Mesothelial cell of epicardium (in vitro differentiated cells): ENCODE measurements at places on chromosomes 1 and 21. TPM values are rescaled to one million over a fixed set of nuclear protein-coding genes. Genes with fewer than 3 reads are reported as not detected.

Gene CD247
- 0.13 to 0.36 TPM (median 0.22 TPM) in 3 replicates for total RNA-seq

Gene LCE3A
- total RNA-seq: not detected in 3 replicates

Gene LCK
- 1.4 to 1.8 TPM (median 1.5 TPM) in 3 replicates for total RNA-seq

Gene SH2D1B
- not detected in 3 replicates for total RNA-seq

Gene EFNA1
- 92.4 to 94.8 TPM (median 93.1 TPM) in 3 replicates for total RNA-seq

Gene PRELP
- 2.8 to 3.3 TPM (median 3.2 TPM) in 3 replicates for total RNA-seq

Gene YOD1
- total RNA-seq: 9.6 to 10.3 TPM (median 10.1 TPM) in 3 replicates

Gene RAVER2
- total RNA-seq: 18.3 to 19.6 TPM (median 18.6 TPM) in 3 replicates

Gene AVPR1B
- not detected in 3 replicates for total RNA-seq

Gene KCNJ15
- total RNA-seq: 0.70 to 1.9 TPM (median 1.1 TPM) in 3 replicates

Gene TRIM63
- 1.4 to 1.9 TPM (median 1.7 TPM) in 3 replicates for total RNA-seq

Gene OR10Z1
- total RNA-seq: not detected in 3 replicates

Gene C1orf141
- 0.22 to 0.23 TPM in 2 of 3 replicates, not detected in the other for total RNA-seq

Gene RGS7
- 1.6 to 2.4 TPM (median 1.9 TPM) in 3 replicates for total RNA-seq

Gene MT1HL1
- not detected in 3 replicates for total RNA-seq

Gene DMBX1
- total RNA-seq: not detected in 3 replicates

Gene UBL4B
- 10.2 to 11.7 TPM (median 10.7 TPM) in 3 replicates for total RNA-seq

Gene ZNF683
- total RNA-seq: not detected in 3 replicates

Gene ETV3L
- not detected in 3 replicates for total RNA-seq

Gene C1orf87
- total RNA-seq: not detected in 3 replicates

Gene KRTAP20-4
- total RNA-seq: not detected in 3 replicates

Gene KRTAP19-3
- not detected in 3 replicates for total RNA-seq

Gene LZIC
- 34.9 to 36.6 TPM (median 35.1 TPM) in 3 replicates for total RNA-seq

Gene SPRR2A
- total RNA-seq: not detected in 3 replicates

Gene FMO4
- 4.4 to 5.9 TPM (median 5.4 TPM) in 3 replicates for total RNA-seq

Gene SARS1
- 99.0 to 104 TPM (median 99.4 TPM) in 3 replicates for total RNA-seq

Gene ECM1
- total RNA-seq: 4.9 to 5.0 TPM (median 4.9 TPM) in 3 replicates

Gene KRTAP13-2
- not detected in 3 replicates for total RNA-seq

Gene PDE4B
- 20.0 to 22.3 TPM (median 21.0 TPM) in 3 replicates for total RNA-seq

Gene FAM78B
- 0.07 to 0.16 TPM in 2 of 3 replicates, not detected in the other for total RNA-seq

Gene TRAF3IP3
- total RNA-seq: 0.85 to 1.2 TPM (median 1.1 TPM) in 3 replicates

Gene GNG4
- total RNA-seq: 2.6 to 3.2 TPM (median 2.9 TPM) in 3 replicates

Gene MNDA
- total RNA-seq: not detected in 3 replicates

Gene SPRR5
- not detected in 3 replicates for total RNA-seq

Gene BNIPL
- 4.2 to 5.7 TPM (median 4.6 TPM) in 3 replicates for total RNA-seq

Gene MAEL
- not detected in 3 replicates for total RNA-seq

Gene ZNF648
- total RNA-seq: 0.09 to 0.23 TPM (median 0.18 TPM) in 3 replicates

Gene JAM2
- total RNA-seq: 4.1 to 4.8 TPM (median 4.2 TPM) in 3 replicates

Gene SERTAD4
- total RNA-seq: 7.4 to 8.2 TPM (median 8.1 TPM) in 3 replicates

Gene PDC
- not detected in 3 replicates for total RNA-seq

Gene OR6N1
- total RNA-seq: not detected in 3 replicates

Gene SLAMF1
- not detected in 3 replicates for total RNA-seq

Gene IGSF3
- 59.2 to 60.1 TPM (median 59.4 TPM) in 3 replicates for total RNA-seq

Gene KCNJ9
- total RNA-seq: 0.07 to 0.09 TPM in 2 of 3 replicates, not detected in the other

Gene CDK18
- 28.7 to 33.2 TPM (median 31.1 TPM) in 3 replicates for total RNA-seq

Gene WLS
- 203 to 225 TPM (median 217 TPM) in 3 replicates for total RNA-seq

Gene HCRTR1
- total RNA-seq: 0.71 to 1.1 TPM (median 0.98 TPM) in 3 replicates

Gene LEFTY1
- total RNA-seq: 1.6 to 1.7 TPM (median 1.6 TPM) in 3 replicates

Gene NFASC
- 0.35 to 0.72 TPM (median 0.72 TPM) in 3 replicates for total RNA-seq

Gene SIPA1L2
- total RNA-seq: 78.7 to 82.0 TPM (median 81.4 TPM) in 3 replicates
